ENCODE measurements at places on chromosomes 2 and 18. TPM values are rescaled to one million over a fixed set of nuclear protein-coding genes. Genes with fewer than 3 reads are reported as not detected.

The REG3G gene
- not detected for total RNA-seq

The COL3A1 gene
- total RNA-seq, result 7,536 TPM

The HOXD12 gene
- total RNA-seq, result 0.22 TPM

The RFTN2 gene
- not detected for total RNA-seq

The AFF3 gene
- 1.5 TPM for total RNA-seq

The ERBB4 gene
- not detected for total RNA-seq

The POTEC gene
- not detected for total RNA-seq

The TTN gene
- total RNA-seq, result under 0.01 TPM

The CYP27A1 gene
- 4.7 TPM for total RNA-seq

The STARD6 gene
- total RNA-seq, result not detected
